RWPE1 (cell line): ENCODE measurements at places on chromosomes 4 and X.

DNA sequence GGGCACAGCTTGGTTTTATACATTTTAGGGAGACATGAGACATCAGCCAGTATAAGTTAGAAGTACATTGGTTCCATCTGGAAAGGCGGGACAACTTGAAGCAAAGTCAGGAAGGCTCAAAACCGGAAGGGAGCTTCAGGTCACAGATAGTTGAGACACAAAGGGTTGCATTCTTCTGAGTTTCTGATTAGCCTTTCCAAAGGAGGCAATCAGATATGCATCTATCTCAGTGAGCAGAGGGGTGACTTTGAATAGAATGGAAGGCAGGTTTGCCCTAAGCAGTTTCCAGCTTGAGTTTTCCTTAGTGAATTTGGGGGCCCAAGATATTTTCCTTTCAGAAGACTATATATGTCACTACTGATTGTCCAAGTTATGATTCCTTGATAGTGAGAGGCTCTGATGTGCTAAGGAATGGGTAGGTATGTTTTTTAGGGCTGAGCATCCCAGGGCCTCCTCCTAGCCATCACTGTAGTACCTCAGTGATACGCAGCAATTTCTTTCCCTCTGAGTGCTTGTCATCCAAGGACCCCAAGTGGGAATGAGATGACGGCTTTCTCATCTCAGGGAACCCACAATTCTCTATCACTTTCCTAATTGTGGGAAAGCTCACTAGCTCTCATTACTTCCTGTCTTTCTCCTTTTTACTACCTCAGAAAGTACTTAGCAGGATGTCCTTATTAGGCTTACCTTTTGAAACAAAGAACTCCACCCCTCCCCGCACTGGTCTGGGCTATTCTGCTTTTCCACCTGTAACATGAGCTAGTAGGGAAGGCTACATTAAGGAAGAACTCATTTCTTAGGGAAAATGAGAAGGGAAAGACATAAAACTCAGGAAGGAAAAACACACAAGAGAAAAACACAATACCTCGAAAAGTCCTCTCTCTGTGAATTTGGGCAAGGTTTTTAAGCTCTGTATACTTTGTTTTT lies 632.7 kb downstream of the RAPGEF2 start:
- no peak for DNase-seq

DNA sequence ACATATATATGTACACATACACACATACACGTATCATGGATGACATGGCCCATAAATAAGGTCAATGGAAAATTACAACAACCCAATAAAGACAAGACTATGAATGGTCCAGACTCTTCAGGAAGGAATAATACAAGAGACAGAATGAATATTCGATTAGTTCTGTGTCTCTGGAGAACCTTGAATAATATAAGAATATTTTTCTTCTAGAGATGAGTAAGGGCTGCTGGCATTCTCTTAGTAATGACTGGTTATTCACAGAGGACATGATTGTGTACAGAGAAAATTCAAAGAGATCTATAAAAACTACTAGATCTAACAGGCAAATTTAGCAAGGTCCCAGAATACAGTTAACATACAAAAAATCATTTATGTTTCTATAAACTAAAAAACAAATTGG lies 23.3 kb downstream of the SPIN4 start:
- DNase-seq = no peak

- no peak for DNase-seq
Measured at GRCh38 chrX:5976332-5976731, 252.3 kb downstream of the NLGN4X start.

GRCh38 chrX:35380808-35381700 lies 417.1 kb upstream of the MAGEB16 start:
- peak; percentile 8 for DNase-seq

DNA sequence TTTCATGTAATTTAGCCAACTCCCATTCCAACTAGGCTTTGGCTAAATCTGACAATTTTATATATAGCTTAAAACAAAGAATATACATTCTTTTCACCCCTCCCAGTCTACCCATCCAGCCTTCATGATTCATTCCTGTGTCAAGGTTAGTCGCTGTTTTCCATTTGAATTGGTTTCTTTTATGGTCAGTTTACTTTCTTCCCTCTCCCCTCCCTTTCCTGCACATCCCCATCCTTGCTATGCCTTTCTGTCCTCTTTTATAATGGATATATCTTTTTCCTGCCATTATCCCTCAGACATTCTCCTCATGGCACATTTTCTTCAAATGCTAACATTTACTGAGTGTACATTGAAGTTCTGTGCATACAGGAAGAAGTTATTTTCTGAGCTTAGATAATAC lies 4.7 kb downstream of the ZXDB start:
- DNase-seq = no peak

DNA sequence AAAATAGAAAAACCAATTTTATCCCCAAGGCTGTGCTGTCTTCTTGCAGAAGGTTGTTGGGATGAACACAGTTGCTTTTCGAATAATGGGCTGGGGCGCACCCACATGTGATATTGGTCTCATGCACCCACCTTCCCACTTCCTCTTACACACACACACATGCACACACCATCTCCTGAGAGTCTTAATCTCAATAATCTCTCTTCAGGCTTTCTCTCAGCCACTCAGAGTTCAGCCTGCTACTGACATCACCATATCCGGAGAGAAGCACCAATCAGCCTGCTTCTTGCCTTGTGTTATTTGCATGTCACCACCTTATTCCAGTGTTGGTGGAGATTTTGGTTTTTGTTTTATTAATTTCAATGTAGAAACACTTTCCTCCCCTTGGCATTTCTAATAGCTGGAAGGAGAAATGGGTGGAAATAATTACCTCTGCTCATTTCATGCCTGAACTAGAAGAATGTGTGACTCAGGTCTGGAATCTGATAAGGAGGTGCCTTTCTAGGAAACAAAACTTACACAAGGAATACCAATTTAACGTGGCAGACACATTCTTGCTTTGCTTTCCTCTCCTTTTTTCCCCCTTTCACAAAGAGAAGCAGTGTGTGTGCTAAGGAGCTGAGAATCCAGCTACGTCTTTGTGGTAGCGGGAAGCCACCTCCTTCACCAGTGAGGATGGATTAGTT lies 400.2 kb downstream of the MID1IP1 start:
- peak; percentile 10 for DNase-seq

DNA sequence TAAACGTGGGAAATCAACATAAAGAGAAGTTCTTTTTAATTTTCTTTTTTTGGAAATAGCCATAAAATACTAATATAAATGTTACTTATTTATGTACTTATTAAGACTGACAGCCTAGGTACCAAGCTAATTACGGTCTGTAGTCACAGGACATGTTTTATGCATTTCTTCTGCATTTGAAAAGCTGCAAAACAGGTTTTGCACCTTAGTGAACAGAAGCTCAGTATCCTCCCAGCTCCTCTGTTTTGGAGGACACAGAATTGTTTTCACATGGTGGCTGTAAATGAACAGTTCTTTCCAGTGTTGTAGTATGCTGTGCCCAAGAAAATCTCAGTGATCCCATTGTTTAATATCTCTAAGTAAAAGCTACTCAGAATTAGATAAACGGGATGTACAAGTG lies 1788.0 kb upstream of the TENM3 start:
- DNase-seq = no peak

- no peak for DNase-seq
Measured at GRCh38 chr4:106323119-106323518, 6.8 kb downstream of the AIMP1 start.

DNA sequence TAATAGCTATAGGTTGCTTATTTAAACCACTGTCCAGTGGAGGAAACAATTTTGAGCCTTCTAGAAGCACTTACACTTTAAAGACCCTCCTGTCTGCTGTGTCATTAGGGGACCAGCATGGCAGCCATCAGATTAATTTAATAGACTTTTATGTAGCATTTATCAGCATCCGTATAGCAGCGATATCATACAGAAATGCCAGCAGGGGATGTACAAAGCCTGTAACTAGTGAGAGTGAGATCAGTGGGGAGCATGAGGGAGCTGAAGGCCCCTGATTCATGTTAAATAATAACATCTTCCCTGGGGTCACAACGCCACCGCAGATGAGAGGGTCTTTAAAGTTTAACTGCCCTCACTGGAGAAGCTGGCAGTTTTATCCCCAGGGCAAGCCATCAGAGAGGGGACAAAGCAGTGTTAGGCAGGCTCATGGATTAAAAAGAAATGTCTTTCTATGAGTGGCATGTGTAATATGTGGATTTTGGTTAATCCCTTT lies 144.7 kb downstream of the PDGFRA start:
- DNase-seq = no peak

DNA sequence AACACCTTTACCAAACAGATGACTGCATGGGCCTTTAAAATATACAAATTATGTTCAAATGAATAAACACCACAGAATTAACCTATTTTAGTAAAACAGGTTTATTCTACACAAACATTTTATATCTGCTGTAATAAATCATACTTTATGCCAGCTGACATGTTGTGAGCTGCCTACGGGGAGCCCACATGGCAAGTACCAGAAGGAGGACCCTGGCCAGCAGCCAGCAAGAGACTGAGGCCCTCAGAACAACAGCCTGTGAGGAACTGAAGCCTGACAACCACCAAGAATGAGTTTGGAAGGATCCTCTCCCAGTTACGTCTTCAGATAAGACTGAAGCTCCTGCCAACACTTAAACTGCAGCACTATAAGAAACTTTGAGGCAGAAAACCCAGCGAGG lies 377.0 kb downstream of the PDGFC start:
- DNase-seq = no peak

DNA sequence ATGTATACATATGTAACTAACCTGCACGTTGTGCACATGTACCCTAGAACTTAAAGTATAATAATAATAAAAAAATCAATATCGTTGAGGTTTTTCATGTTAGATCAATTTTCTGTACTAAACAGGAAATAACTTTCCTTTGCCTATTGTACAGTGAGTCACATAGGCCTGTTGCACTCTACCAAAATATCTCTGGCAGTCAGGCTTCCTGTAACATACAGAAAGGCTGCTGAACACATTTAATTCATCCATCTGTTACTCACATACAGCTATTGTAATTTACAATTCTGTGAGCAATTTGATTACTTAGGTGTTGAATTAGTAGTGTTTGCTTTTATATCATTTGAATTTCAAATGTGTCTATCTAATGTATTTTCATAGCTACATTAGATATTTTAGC lies 427.8 kb downstream of the TMA16 start:
- DNase-seq = no peak

DNA sequence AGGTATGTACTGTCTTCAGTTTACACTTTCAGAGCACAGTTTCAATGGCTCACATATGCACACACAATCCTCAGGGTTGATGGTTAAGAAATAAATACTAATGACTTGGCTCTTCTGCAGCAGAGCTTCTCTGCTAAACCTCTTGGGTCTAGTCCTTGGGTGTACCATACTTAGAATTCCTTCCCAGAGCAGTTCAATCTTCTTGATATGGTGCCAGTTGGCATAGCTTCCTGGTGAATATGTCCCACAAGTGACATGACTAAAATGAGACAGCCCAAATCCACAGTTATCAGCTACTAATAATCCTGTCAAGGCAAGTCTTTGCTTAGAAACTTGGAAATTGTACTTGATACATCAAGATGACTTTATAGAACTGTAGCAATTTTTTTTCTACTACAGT lies 654.4 kb downstream of the IQCM start:
- no peak for DNase-seq

- DNase-seq = no peak
Measured at GRCh38 chr4:88503344-88503743, 20.2 kb downstream of the PYURF start.

DNA sequence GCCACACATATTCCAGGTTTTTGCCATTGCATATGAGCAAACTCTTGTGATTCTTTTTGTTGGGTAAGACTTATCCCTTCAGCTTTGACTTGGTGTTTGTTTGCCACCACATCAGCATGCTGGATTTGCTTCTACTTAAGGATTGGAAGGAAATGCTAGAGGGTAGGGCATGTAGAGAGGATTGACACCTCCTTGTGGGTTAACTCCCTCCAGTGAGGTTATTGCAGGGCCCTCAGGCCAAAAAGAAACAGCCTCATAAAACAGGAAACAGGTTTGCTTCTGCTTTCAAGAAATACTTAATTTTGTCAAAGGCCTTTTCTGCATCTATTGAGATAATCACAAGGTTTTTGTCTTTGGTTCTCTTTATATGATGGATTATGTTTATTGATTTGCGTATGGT lies 15.2 kb upstream of the INPP4B start:
- DNase-seq = no peak

- DNase-seq = no peak
Measured at GRCh38 chr4:105679186-105679585, 29.3 kb downstream of the INTS12 start.

GRCh38 chrX:129961180-129962083 lies 21.0 kb upstream of the BCORL1 start:
- no peak for DNase-seq

- DNase-seq = no peak
Measured at GRCh38 chr4:85708468-85708867, 233.5 kb downstream of the ARHGAP24 start.

DNA sequence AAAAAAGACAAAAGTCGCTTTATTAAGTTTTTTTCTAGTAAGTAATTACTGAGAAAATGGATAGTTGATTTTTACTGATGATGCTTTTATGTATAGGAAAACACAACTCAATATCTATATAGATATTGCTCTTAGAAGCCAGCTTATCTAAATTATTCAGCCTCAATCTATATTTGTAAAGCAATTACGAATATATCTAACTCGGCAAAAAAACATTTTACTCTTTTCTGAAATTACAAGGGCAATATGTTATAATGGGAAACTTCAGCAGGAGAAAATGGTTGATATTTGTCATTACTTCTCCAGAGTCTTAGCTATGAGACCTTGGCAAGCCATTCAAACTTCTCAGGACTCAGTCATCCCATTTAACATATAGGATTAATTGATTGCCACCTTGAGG lies 228.5 kb downstream of the SLC7A11 start:
- DNase-seq = no peak

GRCh38 chr4:179415037-179415846 lies 1973.0 kb upstream of the AGA start:
- DNase-seq = no peak

- DNase-seq = no peak
Measured at GRCh38 chr4:41874873-41875272, 60.4 kb upstream of the TMEM33 start.

DNA sequence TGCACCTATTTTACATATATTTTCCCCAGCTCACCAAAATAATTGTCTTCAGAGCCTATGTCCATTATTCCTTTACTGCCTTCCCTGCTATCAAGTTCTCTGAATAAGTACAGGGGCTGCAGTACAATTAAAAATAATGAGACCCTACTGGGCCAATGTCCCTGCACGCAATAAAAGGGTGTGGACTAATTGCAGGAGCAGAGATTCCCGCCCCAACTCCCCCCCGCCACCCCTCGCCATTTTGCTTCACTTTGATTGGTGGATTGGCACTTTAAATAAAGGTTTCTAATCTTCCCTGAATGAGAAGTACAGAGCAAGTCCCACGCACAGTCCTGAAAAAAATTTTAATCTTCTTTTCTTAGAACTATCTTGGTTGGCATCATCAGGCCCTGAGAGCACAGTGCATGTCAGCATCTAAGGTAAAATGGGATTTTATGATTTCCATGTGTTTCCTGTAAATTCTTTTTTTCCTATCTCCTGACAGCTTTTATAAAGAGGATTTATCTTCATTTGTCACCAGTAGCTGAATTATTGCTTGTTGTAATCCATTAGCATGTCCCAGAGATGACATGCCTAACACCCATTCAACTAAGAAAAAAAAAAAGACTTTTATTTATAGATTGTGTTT lies at the start of gene AMBN:
Gene AMBN (plus strand): TSS at position 302 of the 628 bp plus-strand sequence. CDS start 103 bp downstream, at position 405.
- no peak for DNase-seq

GRCh38 chr4:110087070-110087708 lies 111.2 kb downstream of the ELOVL6 start:
- DNase-seq = peak; percentile 64
